GM12865 (cell line): ENCODE measurements at places on chromosomes 6 and 20.

- DNase-seq = no peak
These were observed 79.1 kb downstream of the EYA2 start for GRCh38 chr20:46973766-46974165.

- no peak for DNase-seq
These were observed 13.1 kb downstream of the ITPR3 start for GRCh38 chr6:33634161-33634727.

GRCh38 chr6:45044086-45044485 lies 284.0 kb upstream of the RUNX2 start:
- DNase-seq = no peak

DNA sequence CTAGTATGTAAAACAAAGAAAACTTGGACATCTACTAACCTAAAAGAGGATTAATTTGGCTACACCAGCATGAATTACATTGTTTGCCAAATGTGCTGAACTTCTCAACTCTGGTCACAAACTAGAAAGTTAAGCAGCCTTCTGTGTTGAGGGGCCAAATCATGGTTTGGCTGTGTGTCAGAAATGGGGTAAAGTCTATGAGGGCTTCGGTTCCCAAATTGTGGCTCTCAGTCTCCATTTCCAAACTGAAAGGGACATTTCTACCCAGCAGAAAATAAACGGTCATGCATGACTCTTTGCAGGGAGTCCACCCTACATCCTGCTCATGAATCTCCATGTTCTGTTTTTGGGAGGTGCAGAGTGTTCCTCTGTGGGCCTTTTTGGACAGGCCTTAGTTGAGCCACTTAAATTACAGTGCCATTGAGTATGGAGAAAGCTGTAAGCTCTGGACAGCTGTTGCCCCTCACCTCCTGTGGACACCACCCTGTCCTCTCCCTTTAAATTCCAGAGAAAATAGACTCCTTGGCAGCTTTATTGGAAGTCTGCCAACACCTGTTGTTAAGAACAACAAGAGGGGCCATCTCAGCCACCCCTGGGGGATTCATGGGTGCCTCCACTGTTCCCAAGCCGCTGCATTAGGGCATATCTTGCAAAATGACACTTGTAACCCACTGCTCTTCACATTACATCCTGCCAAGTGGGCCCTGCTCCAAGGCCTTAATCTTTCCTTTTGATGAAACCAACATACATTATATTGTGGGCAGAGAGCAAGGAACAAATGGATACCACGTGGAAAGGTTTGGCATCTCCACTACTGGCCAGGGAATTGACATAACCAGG lies 27.5 kb upstream of the SNRPC start:
- DNase-seq = no peak

DNA sequence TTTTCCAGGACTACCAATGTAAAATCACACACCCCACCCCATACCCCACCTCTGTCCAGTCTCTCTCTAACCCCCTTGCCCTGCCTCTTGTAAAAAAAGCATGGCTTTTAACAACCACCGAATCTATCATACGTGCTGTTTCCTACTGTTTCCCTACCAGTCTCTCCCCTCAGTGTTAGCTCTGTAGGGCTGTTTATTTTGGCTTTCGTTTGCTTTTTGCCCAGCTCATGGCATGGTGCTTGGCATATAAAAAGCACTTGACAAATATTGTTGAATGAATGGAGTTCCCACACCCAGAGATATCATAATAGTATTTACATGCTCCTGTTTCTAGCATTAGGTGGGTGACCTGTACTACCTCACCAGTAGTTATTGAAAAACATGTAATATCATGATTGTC lies 148.2 kb downstream of the OPRM1 start:
- DNase-seq = no peak

DNA sequence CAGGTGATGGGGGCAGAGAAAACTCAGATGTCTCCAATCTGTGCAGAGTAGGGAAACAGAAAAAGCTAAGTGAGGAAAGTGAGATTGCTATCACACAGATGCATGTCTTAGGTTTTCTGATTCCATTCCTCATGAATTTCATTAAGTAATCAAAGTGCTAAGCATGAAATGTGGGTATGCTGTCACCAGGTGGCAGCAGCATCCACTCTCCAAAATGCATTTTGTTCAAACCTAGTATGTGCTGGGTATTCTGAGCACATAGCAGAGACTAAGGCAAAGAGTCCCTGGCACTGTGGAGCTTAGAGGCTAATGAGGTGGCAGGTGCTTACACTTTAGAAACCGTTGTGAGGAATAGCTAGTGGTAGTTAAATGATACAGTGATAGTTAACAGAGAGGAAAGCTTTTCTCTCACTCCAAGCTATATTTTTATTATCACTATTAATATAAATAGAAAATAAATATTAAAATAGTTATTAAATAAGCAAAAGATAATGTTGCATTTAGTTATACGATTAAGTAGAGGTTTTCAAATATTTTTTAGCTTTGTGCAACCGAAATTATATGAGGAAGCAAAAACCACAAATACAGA lies 179.5 kb downstream of the CDH26 start:
- peak; percentile 14 for DNase-seq

DNA sequence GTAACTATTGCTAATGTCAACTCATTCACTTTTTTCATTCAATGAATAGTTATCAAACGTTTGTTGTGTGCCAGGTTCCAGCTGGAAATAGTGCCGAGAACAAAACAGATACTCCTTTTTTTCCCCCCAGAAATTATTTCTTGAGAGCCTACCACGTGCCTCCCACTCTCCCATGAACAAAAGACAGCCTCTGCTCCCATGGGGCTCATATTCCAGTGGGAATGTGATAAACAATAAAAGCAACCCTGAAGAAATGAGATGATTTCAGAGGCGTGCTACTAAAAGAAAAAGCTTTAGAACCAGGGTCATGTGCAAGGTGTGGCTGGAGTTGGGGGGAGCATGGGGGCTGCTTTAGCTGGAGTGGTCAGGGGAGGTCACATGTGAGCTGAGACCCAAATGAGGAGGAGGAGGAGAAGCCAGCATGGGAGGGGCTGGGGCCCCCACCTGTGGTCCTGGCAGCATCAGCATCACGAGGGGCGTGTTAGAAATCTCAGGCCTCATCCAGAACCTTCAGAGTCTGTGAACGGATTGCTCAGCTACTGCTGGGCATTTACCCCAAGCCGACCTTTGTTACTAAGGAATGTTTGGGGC lies 157.4 kb downstream of the EYA2 start:
- no peak for DNase-seq

DNA sequence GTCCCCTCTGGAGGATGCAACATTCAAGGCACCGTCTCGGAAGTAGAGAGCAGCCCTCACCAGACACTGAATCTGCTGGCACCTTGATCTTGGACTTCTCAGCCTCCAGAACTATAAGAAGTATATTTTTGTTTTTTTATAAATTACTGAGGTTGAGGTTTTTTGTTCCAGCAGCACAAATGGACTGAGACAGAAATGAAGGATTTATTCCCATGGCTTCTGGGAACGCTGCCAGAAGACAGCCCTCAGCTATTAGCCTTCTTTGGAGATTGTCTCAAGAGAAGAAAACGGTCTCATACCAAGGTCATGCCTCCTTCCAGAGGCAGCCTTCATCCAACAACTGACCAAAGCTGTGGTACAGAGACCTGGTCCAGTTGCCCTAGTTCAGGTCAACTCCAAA lies 85.4 kb downstream of the CHMP4B start:
- no peak for DNase-seq

DNA sequence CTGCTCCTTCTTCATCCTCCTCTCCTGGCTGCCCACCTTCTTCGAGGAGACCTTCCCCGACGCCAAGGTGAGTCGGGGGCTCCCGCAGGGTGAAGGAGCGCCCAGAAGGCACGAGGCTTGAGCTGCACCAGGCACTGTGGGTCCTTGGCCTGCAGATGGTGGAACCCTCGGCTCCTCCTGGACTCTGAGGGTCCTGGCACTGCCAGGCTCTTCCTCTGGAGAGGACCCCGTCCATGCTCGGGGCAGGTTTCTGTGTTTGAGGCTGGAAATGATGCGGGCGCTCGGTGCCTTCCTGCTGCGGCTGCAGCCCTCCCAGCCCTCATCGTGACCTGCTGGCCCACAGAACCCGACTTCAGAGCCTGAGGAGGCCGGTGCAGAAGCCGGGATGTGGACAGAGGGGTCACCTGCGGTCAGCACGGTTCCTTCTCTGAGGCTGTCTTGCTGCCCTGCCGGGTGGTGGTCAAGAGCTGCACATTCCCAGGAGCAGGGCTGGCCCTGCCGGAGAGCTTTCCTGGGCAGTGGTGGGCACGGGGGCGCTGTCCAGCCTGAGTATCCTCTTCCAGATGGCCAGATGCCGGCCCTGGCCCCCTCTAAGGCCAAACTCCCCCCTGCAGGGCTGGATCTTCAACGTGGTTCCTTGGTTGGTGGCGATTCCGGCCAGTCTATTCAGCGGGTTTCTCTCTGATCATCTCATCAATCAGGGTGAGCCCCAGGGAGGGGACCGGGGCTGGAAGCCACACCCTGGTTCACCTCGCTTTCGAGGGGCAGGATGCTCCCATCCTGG lies 11.3 kb downstream of the SLC17A9 start:
- DNase-seq = no peak

- peak; percentile 57 for DNase-seq
These were observed 171.1 kb downstream of the MCHR2 start for GRCh38 chr6:99822741-99823512.

DNA sequence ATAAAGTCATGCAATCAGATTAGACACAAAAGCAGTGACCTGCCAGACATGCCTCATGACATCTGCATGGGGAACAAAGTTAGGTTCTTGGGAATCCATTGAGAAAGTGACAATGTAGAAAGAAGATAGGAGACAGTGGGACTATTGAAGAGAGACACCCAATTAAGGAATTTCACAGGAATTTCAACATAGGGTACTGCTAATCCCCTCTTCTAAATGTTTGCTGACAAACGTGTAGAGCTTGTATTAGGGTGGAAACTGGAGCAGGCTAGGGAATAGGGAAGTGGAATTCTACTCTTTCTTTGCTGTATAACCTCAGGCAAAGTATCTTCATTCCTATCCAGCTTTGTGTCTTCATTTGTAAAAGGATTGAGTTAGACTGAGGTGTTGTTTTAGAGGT lies 409.4 kb upstream of the SASH1 start:
- DNase-seq = no peak

DNA sequence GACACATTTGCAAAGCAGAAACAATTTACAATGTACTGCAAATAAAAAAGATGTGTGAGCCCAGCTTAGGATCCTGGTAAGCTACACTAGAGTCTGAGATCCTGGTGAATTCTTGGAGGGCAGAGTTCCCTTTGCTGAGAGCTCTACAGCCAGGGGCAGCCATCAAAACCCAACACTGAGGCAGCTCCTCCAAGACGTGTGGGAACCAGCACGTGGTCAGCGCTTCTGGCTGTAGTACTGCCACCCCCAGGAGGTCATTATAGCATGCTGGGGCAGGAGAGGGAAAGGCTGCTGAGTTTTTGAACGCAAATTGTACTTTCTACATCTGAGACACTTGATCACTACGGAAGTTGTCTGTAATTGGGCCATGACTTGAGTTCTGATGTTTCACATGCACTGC lies 131.5 kb downstream of the INSM1 start:
- DNase-seq = no peak

GRCh38 chr6:6569096-6569810 lies 19.3 kb upstream of the LY86 start:
- DNase-seq = no peak

- DNase-seq = no peak
These were observed 396.3 kb upstream of the EYS start for GRCh38 chr6:66103354-66103753.

DNA sequence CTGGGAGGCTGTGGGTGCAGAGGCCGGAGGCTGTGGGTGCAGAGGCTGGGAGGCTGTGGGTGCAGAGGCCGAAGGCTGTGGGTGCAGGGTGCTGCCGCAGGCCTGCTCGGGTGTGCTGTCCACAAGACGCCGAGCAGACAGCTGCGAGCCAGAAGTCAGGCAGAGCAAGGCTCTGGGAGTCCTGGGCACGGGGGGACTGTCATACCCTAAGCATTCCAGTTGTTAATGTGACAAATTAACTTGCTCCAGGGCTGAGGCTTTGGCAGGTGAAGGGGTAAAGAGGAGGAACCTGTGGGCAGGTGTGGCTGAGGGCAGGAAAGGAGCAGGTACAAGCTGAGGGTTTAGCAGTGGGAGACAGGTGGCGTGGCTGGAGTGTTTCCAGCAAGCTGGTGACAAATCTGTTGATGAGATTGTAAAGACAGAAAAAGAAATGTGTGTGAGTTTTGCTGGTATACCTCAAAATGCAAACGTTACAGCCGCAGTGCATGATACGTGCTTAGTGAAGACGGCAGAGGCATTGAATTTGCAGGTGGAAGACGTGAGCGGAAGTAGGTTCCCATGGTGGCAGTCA lies 14.2 kb upstream of the ADRM1 start:
- DNase-seq = no peak

- DNase-seq = no peak
These were observed 25.5 kb downstream of the FASTKD5 start for GRCh38 chr20:3134151-3134550.

DNA sequence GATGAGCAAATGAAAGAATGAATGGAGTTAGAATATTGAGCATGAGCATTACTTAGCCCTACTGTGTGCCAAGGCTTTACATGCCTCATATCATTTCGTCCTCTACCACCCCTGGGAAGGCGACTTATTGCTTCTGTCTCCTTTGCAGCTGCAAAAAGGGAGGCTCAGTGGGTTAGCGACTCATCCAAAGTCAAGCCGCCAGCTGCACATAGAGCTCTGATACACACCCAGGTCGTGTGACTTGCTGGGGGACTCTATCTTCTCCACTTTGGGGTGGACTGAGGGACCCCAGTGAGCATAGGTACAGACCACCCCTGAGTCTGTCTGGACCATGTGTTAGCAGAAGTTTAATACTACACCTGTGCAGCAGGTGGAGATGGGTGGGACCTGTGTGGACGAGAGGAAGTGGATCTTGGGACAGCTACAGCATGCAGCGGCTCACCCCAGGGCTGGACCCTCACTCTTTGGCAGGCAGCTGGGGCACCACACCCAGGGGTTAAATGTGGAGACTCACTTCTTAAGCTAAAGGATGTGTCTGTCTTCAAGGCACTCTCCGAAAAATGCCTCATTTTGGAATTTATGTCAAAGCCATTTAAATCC lies 36.2 kb upstream of the ANGPT4 start:
- DNase-seq = no peak
